Left renal cortex interstitium (tissue), 4 donors: ENCODE measurements at places on chromosomes 6 and 20.

DNA sequence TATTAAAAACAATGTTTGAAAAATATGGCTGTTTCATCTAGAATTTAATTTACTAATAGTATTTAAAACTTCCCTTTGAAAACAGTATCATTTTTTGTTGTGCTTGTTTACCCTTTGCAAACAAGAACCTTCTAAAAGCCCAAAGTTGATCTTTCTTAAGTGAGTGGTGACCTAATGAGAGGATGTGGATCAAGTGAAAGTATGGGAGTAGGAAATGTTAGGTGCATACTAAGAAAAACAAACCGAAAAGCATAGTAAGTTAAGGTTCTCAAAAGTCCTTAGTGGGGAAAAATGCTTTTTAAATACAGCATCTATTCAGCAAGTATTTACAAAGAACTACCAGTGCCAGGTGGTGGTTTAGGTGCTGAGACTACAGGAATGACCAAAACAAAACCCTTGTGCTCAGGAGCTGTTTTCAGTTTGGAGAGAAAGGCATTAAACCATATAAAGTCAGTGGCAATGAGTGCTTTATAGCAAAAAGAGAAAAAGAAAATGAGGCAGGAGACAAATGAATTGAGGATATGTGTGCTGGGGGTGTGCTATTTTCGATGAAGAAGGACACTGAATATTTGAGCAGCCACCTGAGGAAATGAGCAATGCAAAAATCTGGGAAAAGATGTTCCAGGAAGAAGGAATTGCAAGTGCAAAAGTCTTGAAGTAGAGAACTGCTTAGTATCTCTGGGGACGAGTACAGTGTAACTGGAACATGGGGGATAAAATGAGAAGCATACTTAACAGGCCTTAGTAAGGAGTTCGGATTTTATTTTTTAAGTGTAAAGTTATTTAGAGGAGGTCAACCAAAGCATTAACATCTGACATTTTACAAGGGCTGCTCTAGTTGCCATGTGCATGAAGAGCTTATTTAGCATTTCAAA is 24.0 kb downstream of the RNF146 start:
- DNase-seq, result no peak

DNA sequence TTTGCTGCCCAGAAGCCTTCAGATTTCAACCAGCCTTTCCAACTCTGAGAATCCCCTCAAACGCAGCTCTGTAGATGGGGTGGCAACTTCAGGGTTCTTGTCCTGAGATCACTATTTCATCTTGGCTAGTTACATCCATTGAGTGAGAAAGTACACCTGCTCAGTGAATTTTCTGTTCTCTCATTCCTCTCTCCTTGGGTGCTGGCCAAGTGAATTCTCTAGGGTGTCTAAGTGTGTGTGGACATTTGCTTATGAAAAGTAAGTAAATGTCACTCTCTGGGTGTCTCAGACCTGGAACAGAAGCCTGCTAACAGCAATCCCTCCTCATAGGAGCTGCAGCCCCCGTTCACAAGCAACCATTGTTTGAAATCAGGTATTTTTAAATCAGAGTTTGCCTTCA is 3.8 kb downstream of the RIN2 start:
- DNase-seq, result no peak

DNA sequence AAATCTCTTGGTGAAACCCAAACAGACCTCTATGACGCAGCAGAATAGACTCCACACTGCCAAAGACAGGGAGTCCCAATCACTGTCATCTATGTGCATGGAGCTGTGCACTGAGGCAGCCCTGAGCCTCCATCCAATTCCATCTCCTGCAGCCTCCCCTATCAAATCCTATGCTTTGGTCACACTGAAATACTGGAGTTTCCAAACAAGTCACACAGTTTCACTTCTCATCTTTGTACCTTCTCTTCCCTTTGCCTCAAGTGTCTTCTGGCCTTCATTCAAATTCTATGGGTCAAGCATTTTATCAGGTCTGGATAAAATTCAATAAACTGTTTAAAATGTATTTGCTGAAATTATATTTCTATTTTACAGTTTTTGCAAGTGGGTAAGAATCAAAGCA is 38.5 kb downstream of the FBXL4 start:
- DNase-seq, result no peak

DNA sequence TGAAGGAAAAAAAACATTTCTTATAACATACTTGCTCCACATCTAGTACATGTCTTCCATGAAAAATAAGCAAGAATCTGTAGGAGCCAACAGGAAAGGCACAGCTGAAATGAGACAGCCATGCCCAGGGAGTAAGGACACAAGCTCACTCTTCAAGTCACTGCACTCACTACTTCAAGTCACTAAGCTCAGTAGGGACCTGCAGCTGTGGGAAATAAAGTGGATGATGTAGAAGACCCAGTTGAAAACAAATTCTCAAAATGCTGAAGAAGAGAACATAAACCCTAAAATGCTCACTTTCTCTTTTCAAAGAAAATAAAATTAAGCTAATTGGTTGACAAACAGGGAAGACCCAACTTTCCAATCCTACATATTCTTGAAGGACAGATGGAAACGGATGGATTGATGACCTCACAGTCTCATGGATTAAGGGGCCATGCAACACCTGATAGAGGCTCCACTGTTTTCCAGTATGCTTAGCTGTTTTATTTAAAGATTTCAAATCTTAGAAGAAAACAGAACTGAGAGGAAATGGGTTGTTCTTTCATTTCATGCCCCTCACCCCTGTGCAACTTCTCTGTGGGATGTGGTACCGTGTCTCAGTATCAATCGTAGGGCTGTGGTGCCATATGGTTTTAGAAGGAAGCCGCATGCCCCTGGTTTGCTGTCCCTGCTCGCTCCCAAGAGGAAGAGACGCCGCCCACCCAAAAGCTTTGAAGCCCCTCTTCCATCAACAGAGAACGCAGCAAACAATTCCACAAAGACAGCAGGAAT is 133.3 kb downstream of the WDR27 start:
- DNase-seq, result no peak

GRCh38 chr6:111794727-111795452 is 78.4 kb downstream of the FYN start:
- no peak for DNase-seq
